Muscle of leg (tissue), 16 donors: ENCODE measurements at places on chromosomes 3 and 15. TPM values are rescaled to one million over a fixed set of nuclear protein-coding genes. Genes with fewer than 3 reads are reported as not detected.
A peak's percentile ranks its signal among the peaks of the same experiment; 100 is the strongest.

Gene LYSMD2
- total RNA-seq = 6.5 TPM

Gene TF
- total RNA-seq = 4.1 TPM

DNA sequence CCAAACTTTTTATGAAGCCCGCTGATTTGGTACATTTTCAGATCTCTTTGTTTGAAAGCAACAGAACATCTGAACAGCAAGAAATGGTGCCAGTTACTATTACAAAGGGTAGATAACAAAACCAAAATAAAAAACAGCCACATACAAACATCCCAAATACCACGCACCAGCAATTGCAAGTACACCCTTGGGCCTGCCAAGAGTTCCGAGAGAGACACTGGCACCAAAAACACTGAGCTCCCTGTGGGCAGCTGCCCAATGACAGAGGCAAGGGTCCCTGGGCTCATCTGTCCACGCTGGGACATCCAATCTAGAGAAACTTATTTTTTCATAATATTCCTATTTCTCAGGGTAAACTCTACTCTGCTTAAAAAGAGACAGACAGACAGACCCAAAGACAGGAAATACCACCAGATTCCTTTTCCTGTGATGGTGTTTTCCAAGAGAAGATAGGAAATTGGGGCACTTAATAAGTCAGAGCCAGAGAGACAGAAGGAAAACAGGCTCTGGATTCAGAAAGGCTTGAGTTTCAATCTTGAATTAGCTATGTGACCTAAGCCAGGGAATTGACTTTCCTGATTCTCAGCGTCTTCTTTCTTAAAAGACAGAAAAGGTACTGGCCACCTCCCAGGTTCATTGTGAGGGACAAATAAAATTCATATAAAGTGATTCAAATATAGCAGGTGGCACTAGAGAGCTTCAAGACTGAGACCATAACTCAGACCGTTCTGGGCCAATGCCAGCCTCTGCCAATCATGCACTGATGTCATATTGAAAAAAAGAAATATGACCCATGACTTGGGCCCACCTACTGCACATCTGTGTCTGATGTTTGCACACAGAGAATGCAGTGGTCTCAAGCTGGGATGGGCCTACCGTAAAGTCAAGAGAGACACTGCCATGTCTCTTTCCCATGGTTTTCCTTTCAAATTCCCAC, 61.3 kb downstream of the FOXP1 start:
- DNase-seq = peak; percentile 37
- H3K27me3 ChIP-seq = no peaks in the 10 kb centered on the region
- H3K4me3 ChIP-seq = no peak overlapping the region

Gene TUSC7
- not detected for total RNA-seq

DNA sequence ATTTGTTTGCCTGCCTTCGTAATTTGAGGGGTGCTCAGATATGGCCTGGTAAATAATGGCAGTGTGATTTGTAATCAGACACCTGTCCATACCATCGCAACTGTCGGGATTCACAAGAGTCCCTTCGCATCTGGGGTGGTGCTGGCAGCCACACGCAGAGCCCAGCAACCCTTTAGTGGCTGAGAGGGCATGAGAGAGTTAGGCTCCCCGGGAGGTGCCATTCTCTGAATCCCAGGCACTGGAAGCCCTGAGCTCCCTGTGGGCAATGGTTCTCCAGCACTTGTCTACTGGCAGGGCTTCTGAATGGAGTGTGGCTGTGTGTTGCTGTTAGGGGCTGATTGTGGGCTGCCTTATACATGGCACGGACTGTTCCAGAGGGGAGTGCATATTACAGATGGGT, 230.1 kb downstream of the EBLN2 start:
- no peak overlapping the region for H3K4me3 ChIP-seq
- H3K36me3 ChIP-seq = no peaks in the 10 kb centered on the region
- no peak for DNase-seq
- H3K27ac ChIP-seq = no peak overlapping the region
- H3K27me3 ChIP-seq = peaks cover 5% of the 10 kb centered on the region

Gene CCR4
- total RNA-seq = 0.04 TPM

Gene SH3GL3
- total RNA-seq = 8.6 TPM

Gene RHCG
- not detected for total RNA-seq

Gene SOX2
- 0.22 TPM for total RNA-seq

DNA sequence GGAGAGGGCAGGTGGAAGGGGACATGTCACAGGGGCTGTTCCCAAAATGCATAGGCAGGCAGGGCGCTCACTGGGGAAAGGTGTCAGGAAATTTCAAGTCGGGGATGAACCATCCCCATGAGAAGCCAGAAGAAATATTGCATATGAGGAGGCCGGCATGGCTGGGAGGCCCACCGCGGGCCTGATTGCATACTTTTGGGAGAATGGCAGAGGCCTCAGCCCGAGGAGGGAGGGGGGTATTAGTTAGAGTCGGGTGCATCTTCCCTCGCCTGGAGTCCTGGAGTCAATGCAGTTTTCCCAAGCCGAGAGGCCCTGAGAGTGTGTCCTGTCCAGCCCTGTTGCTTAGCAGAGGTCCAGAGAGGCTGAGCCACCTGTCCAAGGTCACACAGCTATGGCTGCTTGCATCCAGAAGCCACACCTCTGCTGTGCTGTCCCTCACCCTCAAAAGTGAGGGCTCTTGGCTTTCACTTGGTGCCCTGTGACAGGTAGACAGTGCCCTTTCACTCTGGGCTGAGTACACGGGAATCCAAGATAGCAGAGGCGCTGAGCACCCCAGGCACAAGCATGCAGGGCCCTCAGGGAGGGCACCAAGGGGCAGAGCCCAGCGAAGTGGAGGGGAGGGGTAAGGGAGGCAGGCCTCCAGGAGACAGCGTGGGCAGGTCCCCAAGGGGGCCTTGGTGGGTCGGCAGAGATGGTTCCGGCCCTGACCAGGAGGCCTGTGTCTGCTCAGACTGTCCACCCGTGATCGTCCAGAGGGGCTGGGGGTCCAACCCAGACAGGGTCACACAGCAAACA, 48.5 kb downstream of the GRIP2 start:
- peaks cover 5% of the 10 kb centered on the region for H3K36me3 ChIP-seq
- no peak overlapping the region for H3K4me3 ChIP-seq
- no peaks in the 10 kb centered on the region for H3K27me3 ChIP-seq
- no peak overlapping the region for H3K27ac ChIP-seq
- no peaks in the 10 kb centered on the region for H3K4me1 ChIP-seq

Gene HESX1
- total RNA-seq = 1.4 TPM

- H3K27ac ChIP-seq = no peak overlapping the region
- DNase-seq = no peak
- H3K4me3 ChIP-seq = no peak overlapping the region
- H3K27me3 ChIP-seq = no peaks in the 10 kb centered on the region
- no peaks in the 10 kb centered on the region for H3K36me3 ChIP-seq
Observed at GRCh38 chr15:93362203-93362602, 273.2 kb upstream of the RGMA start.

DNA sequence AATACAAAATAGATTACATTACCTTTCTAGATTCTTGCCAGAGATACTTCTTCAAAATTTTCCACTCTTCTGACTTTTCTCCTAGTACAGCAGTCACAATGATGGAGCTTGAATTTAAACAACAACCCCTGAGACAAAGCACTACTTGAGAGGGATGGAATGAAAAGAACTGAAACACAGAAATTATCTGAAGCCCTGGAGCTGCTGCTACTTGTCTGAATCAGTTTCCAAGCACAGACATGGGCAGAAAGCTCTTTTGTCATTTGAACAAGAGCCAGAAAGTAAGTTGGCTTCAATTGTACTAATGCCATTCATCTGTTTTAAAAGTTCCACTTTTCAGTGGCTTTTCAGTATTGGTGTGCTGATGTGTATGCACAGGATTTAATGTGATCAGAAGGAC, 718.5 kb upstream of the ARPP21 start:
- H3K4me3 ChIP-seq = no peak overlapping the region
- no peaks in the 10 kb centered on the region for H3K27me3 ChIP-seq
- H3K27ac ChIP-seq = no peak overlapping the region
- no peaks in the 10 kb centered on the region for H3K4me1 ChIP-seq
- no peaks in the 10 kb centered on the region for H3K36me3 ChIP-seq
- peak; percentile 52 for DNase-seq

DNA sequence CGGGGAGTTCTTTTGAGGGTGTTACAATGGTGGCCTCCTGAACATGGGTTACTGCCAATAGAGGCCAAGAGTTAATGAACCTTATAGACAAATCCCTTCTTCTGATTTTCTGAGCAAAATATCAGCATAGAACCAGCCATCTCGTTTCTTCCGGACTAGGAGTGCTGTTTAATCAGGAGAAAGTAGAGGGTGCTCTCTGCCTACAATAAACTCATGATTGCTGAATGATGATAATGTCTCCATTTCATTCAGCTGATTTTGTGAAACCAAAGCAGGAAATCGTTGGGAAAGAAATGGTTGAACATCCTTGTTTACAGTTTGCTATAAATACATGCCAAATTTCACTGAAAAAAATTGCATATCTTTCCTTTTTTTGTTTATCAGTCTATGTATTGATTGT, 142.8 kb upstream of the PLSCR5 start:
- H3K36me3 ChIP-seq = no peaks in the 10 kb centered on the region
- DNase-seq = peak; percentile 39
- H3K27me3 ChIP-seq = no peaks in the 10 kb centered on the region
- H3K4me1 ChIP-seq = no peaks in the 10 kb centered on the region

Gene FOXB1
- total RNA-seq = not detected

GRCh38 chr3:28268989-28269388, 27.6 kb downstream of the CMC1 start:
- H3K4me3 ChIP-seq = no peak overlapping the region
- no peaks in the 10 kb centered on the region for H3K4me1 ChIP-seq
- H3K27me3 ChIP-seq = no peaks in the 10 kb centered on the region
- H3K36me3 ChIP-seq = peaks cover 11% of the 10 kb centered on the region
- no peak overlapping the region for H3K27ac ChIP-seq
- DNase-seq = no peak

- no peaks in the 10 kb centered on the region for H3K36me3 ChIP-seq
- DNase-seq = no peak
- no peaks in the 10 kb centered on the region for H3K27me3 ChIP-seq
- H3K4me1 ChIP-seq = no peaks in the 10 kb centered on the region
- H3K4me3 ChIP-seq = no peak overlapping the region
Observed at GRCh38 chr3:162292409-162292808, 795.8 kb downstream of the OTOL1 start.

DNA sequence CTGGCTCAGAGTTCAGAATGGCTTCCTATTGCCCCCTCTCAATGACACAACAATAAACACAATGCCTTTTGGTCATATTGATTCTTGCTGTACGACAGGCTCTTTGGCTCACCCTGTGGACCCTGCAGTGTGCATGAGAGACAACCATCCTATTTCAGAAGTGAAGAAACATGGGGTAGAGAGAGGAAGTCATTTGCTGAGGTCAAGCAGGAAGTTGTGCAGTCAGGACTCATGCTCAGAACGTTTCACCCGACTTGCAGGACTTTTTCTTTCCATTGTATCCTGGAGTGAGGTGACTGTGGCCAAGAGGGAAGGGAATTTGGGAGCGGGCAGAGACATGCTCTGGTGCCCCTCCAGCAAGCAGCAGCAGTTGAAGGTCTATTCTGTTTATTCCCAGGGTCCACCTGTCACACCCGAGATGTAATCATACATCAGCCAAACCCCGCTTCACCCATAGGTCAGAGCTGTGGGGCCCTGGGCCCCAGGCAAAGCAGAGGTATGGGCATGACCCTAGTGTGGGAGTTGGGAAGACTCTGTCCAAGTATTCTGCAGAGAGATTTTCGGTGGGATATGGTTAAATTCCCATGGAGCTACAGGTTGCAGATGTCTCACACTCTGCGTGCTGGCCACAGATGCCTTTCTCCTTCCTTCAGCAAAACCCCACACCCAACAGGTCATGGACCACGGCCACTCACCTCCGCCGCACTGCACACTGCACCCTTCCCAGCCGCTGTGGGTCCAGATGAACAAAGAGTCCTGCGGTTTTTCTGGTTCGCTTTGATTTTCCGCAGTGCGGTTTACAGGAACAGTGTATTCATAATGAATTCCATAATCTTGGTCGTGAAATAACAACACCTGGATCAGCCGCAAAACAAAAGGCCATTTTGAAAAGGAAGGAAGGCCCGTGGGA, 290.6 kb downstream of the ADAMTS17 start:
- no peaks in the 10 kb centered on the region for H3K27me3 ChIP-seq
- no peak overlapping the region for H3K4me3 ChIP-seq
- peaks cover 5% of the 10 kb centered on the region for H3K4me1 ChIP-seq
- DNase-seq = no peak
- no peaks in the 10 kb centered on the region for H3K36me3 ChIP-seq
- no peak overlapping the region for H3K27ac ChIP-seq

GRCh38 chr3:196149831-196150301, 61.3 kb downstream of the ZDHHC19 start:
- H3K36me3 ChIP-seq = no peaks in the 10 kb centered on the region
- H3K27ac ChIP-seq = no peak overlapping the region
- DNase-seq = no peak
- no peaks in the 10 kb centered on the region for H3K27me3 ChIP-seq
- H3K4me1 ChIP-seq = no peaks in the 10 kb centered on the region

DNA sequence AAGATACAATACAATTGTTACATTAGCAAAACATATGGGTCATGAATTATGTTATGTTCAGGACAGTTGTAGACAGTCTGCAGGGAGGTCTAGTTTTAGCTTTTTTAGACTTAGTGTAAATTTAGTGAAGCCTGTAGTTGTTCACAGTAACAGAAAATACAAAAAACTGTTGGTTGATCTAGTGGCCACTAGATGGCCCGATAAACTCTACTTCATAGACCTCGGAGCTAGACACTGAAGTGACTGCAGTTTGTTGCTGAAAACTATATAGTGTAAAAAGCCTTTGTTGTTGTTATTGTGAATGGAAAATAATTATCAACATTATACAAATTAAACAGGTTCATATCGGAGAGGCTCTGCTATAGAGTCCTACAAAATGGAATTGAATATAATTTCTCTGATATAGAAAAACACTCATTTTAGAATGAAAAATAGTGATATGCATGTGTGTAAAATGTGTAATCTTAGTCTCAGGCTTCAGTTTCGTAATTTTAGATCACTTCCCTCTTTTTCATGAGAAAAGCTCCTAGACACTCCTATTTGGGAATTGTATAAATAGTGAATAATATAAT, 18.3 kb downstream of the MAGEL2 start:
- no peaks in the 10 kb centered on the region for H3K36me3 ChIP-seq
- DNase-seq = peak; percentile 11
- H3K27me3 ChIP-seq = no peaks in the 10 kb centered on the region
- H3K4me1 ChIP-seq = no peaks in the 10 kb centered on the region

Gene VILL
- 7.2 TPM for total RNA-seq

DNA sequence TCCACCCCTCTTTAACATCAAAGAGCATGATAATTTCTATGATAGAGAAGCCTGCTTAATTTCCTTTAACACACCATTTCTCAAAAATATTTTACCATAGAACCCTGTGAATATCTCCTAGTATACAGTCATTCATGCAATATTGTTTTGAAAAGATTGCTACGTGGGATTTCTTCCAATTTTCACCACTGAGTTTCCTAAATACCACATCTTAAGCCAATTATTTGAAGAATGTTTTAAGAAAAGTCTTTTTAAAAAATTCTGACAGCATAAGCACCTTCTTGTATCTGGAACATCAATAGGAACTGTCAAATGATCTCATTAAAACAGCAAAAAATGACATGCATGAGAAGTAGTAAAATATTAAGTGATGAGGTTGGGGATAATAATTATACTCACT, 1126.7 kb downstream of the TUSC7 start:
- no peaks in the 10 kb centered on the region for H3K36me3 ChIP-seq
- no peaks in the 10 kb centered on the region for H3K27me3 ChIP-seq
- H3K4me1 ChIP-seq = no peaks in the 10 kb centered on the region
- no peak overlapping the region for H3K27ac ChIP-seq
